ENCODE measurements at places on chromosomes 6 and 20. TPM values are rescaled to one million over a fixed set of nuclear protein-coding genes. Genes with fewer than 3 reads are reported as not detected.

The GRIK2 gene
- total RNA-seq = 1.4 TPM

The BPIFA3 gene
- total RNA-seq = not detected

The HCK gene
- total RNA-seq = 1.7 TPM

The HFE gene
- total RNA-seq = 4.2 TPM

The MYT1 gene
- total RNA-seq = 0.20 TPM

The DPPA5 gene
- not detected for total RNA-seq

The SPATS1 gene
- 0.28 TPM for total RNA-seq

The SLC2A10 gene
- total RNA-seq = 15.1 TPM

DNA sequence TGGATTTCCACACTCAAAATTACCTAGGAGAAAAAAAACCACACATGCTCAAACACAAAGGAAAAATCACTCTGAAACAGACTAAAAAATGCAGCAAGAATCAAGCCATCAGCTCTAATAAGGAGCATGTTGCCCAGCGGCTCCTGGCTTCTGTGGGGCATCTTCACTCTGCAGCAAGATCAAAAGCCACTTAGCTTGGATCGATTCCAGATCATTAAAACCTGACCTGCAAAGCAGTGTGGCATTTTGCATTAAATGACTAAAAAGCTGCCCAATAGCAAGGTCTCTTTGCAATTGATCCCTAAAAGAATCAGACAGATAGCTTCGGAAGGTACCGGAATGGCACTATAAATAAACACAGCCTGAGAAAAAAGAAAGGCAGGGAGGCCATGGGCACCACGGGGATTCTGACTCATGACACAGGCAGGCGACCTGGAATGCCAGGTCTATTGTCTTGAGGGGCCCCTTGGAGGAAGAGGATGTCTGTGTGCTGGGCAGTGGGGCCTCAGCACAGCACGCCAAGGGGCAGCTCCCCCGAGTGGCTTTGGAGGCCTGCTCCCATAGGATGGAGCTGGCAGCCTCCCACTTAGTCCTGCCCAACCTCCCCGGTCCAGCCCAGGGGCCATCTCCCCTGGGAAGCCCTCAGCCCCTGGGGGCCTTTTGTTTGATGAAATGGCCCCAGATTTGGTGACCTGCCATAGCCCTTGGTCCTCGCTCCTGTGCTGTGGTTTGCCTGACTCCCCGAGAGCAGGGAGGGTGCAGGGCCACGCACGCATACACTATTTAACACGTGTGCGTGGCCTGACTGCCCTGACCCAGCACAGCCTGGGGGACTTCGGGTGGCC is 7.6 kb downstream of the LEMD2 start:
- no peak for DNase-seq

GRCh38 chr6:142015011-142015410 is 117.7 kb upstream of the GJE1 start:
- no peak for DNase-seq

DNA sequence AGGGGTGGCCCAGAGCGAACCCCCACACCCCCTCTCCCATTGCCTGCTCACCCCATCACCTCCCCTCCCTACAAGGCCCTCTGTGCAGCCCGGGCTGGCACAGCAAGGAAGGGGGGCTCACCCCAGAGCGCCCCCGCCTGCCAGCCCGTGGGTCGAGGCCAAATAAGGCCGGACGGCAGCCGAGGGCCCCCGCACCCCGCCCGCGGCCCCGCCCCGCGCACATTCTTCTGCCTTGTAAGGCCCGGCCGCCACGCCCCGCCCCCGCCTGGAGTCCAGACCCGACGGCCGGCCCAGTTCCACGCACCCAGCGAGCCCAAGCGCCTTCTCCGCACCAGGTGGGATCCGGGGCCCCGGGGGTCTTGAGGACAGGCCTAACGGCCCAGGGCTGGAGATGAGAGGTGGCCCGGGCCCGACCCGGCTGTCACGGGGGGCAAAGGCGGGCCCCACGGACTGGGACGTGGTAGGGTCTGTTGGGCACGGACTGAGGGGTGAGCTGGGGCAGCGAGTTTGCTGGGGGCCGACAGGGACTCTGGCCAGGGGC is at the start of gene MYL9:
TSS of gene MYL9 (plus strand) at position 293 of the 541 bp plus-strand sequence. CDS start 3,366 bp downstream, outside the sequence.
- DNase-seq = peak; percentile 97

- no peak for DNase-seq
Observed at GRCh38 chr6:90584636-90585255, 2.1 kb downstream of the MAP3K7 start.

DNA sequence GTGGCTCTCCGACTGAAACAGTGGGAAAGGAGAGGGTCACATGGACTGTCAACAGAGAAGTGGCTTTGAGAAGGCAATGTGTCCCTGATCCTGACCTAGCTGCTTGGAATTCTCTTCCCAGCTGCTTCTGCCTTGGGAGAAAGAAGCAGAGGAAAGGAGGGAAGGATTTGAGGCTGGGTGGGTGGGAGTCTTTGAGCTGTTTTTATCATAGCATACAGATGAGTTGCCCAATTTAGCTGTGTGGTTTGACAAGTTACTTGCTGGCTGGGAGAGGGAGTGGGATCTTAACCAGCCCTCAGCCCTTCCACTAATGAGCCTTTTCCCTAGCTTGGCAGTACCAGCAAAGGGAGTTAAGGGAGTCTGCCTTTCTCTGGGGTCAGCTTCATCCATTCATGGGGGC is 51.1 kb upstream of the MYL9 start:
- DNase-seq = no peak

DNA sequence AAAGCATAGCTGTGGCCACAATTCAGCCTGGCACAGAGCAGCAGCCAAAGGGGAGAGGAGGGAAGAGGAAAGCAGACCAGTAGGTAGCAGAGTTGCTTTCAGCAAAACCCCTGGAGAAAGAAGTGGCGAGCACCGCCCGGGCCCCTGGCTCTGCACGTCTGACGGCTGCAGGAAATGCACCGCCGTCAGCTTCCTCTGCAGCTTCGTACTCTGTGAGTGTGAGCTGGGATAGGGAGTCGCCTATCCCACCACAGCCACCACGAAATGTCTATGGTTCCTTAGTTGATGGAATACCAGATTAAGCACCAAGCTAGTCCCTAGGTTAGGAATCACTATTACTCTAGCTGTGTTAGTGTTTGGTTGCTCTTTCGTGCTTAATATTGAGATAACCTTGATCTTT is 79.9 kb upstream of the NAA20 start:
- no peak for DNase-seq

- no peak for DNase-seq
Observed at GRCh38 chr6:134307075-134307474, 10.8 kb downstream of the SGK1 start.

DNA sequence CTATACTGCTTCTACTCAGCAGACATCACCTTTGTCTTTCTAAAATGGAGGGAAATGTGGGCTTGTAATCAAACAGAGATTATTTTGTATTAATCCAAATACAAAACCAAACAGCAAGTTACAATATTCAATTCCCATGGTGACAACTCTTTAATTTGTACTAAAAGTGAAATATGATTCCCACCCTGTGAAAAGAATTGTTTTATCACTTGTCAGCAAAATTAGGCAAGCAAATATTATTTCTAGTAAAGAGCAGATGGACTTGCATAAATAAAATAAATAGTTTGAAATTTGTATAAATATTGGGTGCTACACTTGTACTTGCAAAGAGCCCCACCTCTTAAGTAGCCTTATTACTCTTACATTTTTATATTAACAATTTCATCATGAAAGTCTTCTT is 6.1 kb upstream of the TXLNB start:
- DNase-seq = no peak

- no peak for DNase-seq
Observed at GRCh38 chr20:58039274-58040092, 189.0 kb downstream of the ANKRD60 start.

DNA sequence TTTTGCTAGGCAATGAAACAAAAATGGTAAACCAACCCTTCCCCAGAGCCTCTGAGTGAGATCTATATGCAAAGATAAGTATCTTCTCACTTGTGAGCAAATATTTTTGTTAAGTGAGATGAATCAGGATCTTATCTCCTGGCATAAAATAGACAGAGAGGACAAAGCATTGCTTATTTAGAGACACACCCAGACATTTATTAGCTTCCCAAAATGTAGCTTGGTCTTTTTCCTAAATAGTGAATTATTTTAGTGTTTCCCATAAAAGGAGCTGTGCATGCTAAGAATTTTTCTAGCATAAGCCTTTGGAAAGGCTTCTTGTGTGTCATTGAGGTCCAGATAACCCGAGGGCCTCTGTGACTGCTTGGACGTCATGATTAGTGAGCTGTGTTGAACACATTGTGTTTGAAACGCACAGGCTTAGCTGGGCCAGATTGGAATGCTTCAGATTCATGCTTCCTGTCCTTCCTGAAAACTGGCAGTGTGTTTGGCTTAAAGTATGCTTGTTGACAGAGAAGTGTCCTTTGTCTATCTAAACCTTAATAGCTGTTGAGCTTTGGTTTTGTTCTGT is 16.5 kb downstream of the MTHFD1L start:
- DNase-seq = peak; percentile 78

GRCh38 chr6:29792123-29793035 is 35.2 kb upstream of the HLA-G start:
- DNase-seq = peak; percentile 53

DNA sequence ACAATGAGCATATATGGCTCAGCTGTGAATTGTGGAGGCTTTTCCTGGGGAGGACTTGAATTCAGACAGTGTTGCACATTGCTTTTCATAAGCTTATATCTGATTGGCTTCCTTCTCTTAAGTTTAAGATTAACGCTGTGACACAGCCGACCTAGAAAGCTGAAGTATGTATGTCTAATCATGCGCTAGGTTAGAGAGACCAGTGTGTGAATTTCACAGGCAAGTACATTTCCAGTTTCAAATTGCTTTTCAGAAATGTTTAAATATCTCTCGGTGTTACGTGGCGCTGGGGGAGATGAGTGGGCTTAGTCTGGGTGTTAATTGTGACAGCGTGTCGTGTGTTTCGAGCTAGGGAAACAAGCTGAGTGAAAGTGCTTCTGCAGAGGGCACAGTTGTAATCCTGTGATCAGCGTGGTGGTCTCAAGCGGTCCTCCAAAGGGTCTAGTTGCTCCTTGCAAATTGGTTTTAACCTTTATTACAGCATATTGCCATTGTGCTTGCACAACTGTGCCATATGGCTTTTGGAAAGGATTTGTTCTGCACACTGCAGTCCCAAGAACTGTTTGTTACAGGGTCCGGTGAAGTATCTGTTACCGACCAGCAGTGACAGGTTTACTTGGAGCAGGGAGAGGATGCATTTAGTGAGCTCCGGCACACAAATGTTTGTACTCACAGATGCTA is 166.6 kb downstream of the SASH1 start:
- DNase-seq = no peak

GRCh38 chr20:1905693-1906092 is 10.5 kb downstream of the SIRPA start:
- no peak for DNase-seq

GRCh38 chr6:34576286-34576955 is 20.3 kb upstream of the SPDEF start:
- DNase-seq = no peak

DNA sequence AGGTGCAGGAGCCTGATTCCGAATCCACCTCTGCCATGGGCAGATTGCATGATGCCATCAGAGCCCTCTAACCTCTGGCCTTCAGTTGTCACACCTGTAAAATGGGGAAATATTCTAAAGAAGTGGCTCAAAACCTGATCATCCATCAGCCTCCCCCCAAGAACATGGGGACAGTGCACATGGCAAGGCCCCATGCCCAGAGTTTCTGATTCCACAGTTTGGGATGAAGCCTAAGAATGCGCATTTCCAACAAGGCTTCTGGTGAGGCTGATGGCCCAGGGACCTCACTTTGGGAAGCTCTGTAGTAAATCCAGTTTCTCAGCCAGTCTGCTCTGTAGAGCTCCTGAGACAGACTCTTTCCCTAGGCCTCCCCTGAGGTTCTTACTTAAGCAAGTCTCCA is 119.9 kb upstream of the CD93 start:
- no peak for DNase-seq

DNA sequence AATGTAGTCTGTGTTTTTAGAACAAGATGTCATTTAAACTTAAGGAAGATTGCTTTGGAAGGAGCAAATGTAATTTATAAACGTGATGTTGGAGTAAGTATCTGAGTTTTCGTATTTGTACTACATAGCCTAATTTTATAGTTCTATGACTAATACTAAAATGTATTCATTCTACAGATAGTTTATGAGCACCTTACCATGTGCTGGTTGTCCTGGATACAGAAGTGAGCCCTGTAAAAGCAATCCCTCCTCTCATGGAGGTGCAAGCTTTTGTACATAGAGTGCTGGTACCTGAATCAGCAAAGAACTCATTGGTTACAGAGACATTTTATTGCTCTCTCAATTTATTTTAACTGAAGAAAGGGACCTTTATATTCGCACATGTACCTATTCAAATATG is 27.1 kb downstream of the TBPL1 start:
- no peak for DNase-seq

DNA sequence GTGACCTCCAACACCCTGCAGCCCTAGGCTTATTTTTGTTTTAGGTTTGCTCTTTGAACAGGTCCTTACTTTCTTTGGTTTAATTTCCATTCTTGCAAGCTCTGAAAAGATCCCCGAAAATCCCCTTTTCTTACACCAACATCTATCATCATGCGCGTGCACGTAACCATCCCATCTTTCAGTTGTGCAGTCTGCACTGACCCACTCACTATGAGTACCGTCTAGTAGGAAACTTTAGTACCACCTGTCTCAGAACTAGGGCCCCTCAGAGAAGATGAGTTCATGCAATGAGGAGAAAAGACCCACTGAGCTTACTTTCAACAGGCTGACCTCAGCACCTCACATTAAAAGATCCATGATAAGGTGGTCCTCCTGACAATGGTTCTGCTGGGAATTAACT is 120.6 kb upstream of the AGPAT4 start:
- no peak for DNase-seq

- DNase-seq = no peak
Observed at GRCh38 chr6:152948150-152948768, 34.6 kb downstream of the FBXO5 start.

GRCh38 chr6:150201772-150202329 is 59.0 kb downstream of the PPP1R14C start:
- no peak for DNase-seq

All from ovary (tissue), 10 donors.